ENCODE measurements at places on chromosomes 6 and 20.

DNA sequence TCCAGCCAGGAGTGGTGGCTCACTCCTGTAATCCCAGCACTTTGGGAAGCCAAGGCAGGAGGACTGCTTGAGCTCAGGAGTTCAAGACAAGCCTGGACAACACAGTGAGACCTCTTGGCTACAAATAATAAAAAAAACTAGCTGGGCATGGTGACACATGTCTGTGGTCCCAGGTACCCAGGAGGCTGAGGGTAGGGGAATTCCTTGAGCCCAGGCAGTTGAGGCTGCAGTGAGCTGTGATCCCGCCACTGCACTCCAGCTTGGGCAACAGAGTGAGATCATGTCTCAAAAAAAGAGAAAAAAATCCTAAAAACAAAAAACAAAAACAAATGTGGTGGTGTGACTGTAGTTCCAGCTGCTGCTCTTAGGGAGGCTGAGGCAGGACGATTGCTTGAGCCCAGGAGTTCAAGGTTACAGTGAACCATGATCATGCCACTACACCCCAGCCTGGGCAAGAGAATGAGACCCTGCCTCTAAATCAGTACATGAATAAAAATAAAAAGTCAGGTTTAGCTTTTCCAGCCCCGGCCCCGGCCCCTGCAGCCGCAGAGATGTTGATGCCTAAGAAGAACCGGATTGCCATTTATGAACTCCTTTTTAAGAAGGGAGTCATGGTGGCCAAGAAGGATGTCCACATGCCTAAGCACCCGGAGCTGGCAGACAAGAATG, 13.5 kb upstream of the SNRPC start:
- DNase-seq: no peak

DNA sequence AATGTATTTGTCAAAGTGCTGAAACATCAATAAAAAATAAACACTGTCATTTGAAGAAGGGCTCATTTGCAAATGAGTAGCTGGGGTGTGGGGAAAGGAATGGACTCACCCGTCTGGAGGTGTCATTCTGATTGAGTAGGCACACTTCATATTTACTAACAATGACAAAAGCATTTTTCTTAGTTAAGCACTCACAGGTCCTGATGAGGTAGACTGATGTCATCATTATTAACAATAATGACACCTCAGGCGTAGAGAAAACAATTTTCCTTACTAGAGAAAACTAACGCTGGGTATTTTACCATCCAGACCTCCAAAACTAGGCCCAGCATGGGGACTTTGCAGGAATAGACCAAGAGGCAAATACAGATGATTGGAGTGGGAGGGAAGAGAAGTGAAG, 76.0 kb downstream of the UNC5CL start:
- DNase-seq: no peak

GRCh38 chr20:17859616-17860232, 108.9 kb downstream of the SNX5 start:
- DNase-seq: peak; percentile 6

GRCh38 chr6:162408826-162409535, 318.6 kb downstream of the PRKN start:
- no peak for DNase-seq

GRCh38 chr6:123616016-123616415, 20.7 kb downstream of the TRDN start:
- no peak for DNase-seq

DNA sequence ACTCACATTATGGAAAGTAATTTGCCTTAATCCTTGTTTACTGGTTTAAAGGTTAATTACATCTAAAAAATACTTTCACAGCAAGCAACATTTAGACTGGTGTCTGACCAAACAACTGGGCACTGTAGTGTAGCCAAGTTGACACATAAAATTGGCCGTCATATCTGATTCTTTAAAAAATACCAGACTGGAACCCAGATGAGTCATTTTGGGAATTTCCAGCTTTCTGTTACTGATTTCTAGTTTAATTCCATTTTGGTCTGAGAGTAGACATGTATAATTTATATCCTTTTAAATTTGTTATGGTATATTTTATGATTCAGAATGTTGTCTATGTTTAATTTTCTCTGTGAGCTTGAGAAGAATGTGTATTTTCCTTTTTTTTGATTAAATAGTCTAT, 44.1 kb downstream of the SCP2D1 start:
- no peak for DNase-seq

GRCh38 chr6:84762220-84763002, 2.0 kb downstream of the TBX18 start:
- no peak for DNase-seq

DNA sequence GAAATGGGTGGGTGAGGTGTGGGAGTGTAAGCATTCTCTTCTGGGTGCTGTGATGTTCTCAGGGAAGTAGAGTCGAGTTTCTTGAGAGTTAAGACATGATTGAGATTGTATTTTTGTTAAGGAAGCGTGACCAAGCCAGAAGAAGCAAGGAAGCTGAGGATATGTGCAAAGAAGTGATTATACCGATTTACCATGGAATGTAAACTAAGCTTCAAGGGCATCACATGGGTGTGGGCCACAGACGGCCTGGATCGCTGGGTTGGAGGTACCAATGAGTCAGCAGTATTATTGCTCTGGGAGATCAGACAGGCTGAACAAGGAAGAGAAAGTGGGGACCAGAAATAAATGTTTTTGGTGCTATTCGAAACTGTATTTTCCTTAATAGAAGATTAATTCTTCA, 184.1 kb upstream of the GMDS start:
- no peak for DNase-seq

- DNase-seq: no peak
These were observed 819 bp upstream of the MTRF1L start for GRCh38 chr6:153003366-153003690.

DNA sequence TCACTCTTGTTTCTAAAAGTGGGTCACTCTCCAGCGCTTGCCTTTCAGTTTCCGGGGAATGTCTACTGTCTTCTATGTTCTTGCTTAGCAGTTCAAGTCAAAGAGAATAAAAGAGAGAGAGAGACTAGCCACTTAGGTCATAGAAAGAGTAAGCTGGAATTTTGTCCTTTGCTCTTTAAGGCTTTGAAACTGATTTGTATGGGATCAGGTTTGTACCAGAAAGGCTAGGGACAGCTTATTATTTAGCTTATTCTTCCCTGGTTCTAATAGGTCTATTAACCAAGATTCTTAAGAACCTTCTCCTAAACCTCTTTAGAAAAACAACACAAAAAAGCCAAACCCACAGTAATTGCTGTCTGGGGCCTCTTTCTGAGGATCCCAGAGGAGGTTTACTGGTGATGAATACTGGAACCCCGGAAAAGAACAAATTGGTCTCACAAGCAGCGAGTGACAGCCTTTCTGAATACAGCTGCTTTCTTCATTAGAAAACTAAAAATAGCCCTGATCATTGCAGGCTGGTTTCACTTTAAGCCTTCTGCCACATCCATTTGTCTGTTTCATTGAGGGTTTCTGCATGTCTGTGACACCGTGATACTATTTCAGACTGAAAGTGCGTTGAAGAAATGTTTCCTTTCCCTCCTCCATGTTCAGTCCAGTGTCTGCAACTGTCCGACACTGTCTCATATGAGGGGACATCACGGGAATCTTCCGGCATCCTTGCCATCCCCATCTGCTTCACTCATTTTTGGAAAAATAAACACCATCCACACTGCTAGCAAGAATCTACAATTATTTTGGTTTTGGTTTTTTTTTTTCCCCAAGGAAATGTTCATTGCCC, 75.1 kb upstream of the ATXN1 start:
- DNase-seq: no peak

DNA sequence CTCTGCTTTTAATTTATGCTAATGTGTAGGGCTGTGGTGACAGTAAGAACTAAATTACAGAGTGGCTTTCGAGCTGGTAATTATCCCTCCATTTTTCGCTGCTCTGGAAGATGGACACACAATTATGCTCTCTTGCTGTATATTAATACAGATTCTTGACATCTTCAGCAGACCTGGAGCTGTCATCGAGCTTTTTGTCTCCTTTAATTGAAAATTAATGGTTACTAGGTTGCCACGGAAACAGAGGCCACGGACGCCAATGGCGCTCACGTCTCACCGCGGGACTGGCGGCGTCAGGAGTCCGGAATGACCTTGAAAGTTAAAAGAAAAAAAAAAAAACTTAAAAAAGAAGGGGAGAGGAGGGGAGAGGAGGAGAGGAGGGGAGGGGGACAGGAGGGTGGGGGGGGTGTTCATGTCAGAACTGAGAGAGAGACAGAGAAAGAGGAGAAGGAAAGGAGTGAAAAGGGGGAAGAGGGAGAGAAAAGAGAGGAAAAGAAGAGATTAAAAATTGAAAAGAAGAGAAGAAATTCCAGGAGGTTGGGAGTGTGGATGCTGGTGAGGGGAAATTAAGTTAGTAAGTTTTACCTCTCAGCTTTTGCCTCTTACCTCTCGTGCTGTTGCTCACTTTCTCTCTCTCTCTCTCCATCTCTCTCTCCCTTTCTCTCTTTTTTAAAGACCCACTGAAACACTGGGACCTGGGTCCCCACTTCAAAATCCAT, 22.1 kb upstream of the FOXP4 start:
- no peak for DNase-seq

- DNase-seq: no peak
These were observed 132.4 kb downstream of the BMP7 start for GRCh38 chr20:57133926-57134650.

DNA sequence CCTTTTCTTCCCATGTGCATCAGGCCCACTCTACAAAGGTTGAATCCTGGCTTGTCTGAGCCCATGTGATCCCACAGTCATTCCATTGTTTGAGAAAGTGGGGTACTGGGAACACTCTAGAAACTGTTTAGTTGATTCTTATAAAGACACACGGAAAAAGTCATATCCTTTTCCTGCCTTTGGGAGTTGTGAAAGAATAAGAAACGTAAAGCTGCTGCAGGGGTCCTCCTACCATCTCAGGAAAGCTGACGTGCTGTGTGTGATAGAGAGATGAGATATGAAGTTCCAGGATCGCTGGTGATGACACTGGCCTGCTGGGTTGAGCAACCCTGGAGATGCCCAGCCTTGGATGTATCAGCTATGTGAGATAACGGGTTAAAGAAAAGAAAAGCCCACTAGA, 21.3 kb upstream of the HLA-DRB5 start:
- no peak for DNase-seq

- no peak for DNase-seq
These were observed 74.6 kb upstream of the THBS2 start for GRCh38 chr6:169328112-169328801.

- no peak for DNase-seq
These were observed 5.9 kb downstream of the RNF146 start for GRCh38 chr6:127272576-127272975.

GRCh38 chr20:8175741-8176675, 43.9 kb downstream of the PLCB1 start:
- no peak for DNase-seq

GRCh38 chr20:48562586-48563116, 265.1 kb downstream of the PREX1 start:
- DNase-seq: no peak

- peak; percentile 75 for DNase-seq
These were observed 8.9 kb downstream of the BPIFB1 start for GRCh38 chr20:33291830-33292355.

DNA sequence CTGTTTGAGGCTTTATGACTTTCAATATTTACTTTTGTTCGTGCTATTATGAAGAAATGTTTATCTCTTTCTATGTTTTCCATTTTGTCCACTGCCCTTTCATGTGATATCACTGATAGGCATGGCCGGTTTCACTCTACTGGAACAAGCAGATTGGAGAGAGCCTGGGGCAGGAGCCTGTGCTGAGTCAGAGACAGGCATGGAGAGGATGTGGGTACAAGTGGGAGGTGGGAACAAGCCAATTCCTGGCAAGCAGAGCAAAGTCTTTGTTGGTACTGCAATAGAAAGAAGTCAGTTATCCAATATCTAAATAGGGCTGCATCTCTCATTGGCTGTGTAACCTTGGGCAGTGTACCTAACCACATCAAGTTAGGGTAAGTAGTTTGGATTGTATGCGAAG, 545.6 kb upstream of the MAP3K7 start:
- no peak for DNase-seq

- DNase-seq: no peak
These were observed 6.2 kb upstream of the DDX43 start for GRCh38 chr6:73388433-73388799.

DNA sequence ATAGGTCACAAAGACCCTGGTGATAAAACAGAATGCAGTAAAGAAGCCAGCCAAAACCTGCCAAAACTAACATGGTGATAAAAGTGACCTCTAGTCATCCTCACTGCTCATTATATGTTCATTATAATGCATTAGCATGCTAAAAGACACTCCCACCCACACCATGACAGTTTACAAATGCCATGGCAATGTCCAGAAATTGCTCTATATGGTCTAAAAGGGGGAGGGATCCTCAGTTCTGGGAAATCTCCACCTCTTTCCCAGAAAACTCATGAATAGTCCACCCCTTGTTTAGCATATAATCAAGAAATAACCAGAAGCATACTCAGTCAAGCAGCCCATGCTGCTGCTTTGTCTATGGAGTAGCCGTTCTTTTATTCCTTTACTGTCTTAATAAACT, 40.4 kb upstream of the MC3R start:
- DNase-seq: no peak

GRCh38 chr20:662277-663192, 9.5 kb upstream of the SRXN1 start:
- DNase-seq: no peak

- no peak for DNase-seq
These were observed 134.9 kb downstream of the GMDS start for GRCh38 chr6:2110504-2110903.

DNA sequence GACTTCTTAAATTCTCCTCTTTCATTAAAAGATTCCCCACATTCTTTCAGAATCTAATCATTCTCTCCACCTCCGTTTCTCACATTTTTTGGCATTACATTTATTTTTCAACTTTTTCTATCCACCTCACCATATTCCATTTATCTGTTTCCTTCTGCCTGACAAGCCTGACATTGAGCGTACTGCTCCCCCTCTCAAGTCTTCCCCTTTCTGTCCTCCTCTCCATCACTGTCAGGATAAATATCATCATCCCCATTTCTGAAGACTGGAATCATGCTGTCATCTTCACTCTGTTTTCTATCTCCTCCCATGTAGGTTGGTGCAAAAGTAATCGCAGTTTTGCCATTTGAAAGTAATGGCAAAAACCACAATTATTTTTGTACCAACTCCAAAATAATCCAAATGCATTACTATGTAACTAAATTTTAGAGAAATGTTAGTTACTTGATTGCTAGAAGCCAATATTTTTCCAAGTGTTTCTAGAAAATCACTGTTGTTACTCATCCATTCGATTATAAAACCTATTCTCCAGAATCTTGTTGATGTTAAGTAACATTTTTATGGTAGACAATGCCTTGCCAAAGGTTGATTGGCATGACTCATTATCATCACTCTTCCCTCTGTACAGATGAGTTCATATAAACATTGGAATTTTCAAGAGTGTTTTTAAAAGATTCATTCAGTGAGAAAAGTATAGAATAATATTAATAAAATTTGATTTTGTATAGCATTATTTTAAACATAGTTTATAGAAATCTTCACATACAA, 292.3 kb upstream of the RNF217 start:
- no peak for DNase-seq

- no peak for DNase-seq
These were observed 329.5 kb upstream of the JAG1 start for GRCh38 chr20:11003341-11003740.

GRCh38 chr20:64180673-64181072, 16.4 kb downstream of the MYT1 start:
- no peak for DNase-seq

GRCh38 chr20:63128367-63128766, 87.6 kb downstream of the YTHDF1 start:
- DNase-seq: no peak
